H9 (cell line): ENCODE measurements at places on chromosomes 16 and 17. TPM values are rescaled to one million over a fixed set of nuclear protein-coding genes. Genes with fewer than 3 reads are reported as not detected.
A peak's percentile ranks its signal among the peaks of the same experiment; 100 is the strongest.

P4HB gene
- 364 and 366 TPM in 2 replicates for total RNA-seq

MYO19 gene
- 134 and 144 TPM in 2 replicates for total RNA-seq

PRDM7 gene
- total RNA-seq, result not detected in 2 replicates

AMDHD2 gene
- 56.4 and 61.5 TPM in 2 replicates for total RNA-seq

ACSM3 gene
- total RNA-seq, result 3.1 and 4.0 TPM in 2 replicates

OR3A3 gene
- total RNA-seq, result not detected in 2 replicates

FOXN1 gene
- not detected in 2 replicates for total RNA-seq

KRT12 gene
- total RNA-seq, result not detected in 2 replicates

SLC5A10 gene
- total RNA-seq, result not detected in 2 replicates

PIPOX gene
- total RNA-seq, result 26.8 and 30.1 TPM in 2 replicates

DNA sequence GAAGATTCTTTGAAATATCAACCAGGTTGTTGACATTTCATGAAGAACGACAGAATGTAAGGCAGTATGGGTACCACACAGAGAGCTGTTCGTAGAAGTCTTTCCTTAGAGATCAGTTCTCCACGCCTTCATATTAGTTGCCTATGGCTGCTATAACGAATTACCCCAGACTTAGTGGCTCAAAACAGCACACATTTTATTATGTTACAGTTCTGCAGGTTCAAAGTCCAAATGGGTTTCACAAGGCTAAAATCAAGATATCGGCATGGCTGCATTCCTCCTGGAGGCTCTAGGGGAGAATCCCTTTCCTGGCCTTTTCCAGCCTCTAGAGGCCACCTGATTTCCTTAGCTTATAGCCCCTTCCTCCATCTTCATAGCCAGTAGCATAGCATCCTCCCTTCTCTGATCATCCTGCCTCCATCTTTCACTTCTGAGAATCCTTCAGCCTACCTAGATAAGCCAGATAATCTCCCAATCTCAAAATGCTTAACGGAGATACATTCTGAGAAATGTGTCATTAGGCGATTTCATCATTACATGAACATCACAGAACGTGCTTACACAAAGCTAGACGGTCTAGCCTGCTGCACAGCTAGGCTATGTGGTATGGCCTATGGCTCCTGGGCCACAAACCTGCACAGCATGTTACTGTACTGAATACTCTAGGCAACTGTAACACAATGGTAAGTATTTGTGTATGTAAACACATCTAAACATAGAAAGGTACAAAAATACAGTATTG, 26.0 kb downstream of the ERCC4 start:
- DNase-seq, result no peak

- no peak for DNase-seq
Observed at GRCh38 chr17:79231766-79232287, 157.2 kb downstream of the ENGASE start.

DNA sequence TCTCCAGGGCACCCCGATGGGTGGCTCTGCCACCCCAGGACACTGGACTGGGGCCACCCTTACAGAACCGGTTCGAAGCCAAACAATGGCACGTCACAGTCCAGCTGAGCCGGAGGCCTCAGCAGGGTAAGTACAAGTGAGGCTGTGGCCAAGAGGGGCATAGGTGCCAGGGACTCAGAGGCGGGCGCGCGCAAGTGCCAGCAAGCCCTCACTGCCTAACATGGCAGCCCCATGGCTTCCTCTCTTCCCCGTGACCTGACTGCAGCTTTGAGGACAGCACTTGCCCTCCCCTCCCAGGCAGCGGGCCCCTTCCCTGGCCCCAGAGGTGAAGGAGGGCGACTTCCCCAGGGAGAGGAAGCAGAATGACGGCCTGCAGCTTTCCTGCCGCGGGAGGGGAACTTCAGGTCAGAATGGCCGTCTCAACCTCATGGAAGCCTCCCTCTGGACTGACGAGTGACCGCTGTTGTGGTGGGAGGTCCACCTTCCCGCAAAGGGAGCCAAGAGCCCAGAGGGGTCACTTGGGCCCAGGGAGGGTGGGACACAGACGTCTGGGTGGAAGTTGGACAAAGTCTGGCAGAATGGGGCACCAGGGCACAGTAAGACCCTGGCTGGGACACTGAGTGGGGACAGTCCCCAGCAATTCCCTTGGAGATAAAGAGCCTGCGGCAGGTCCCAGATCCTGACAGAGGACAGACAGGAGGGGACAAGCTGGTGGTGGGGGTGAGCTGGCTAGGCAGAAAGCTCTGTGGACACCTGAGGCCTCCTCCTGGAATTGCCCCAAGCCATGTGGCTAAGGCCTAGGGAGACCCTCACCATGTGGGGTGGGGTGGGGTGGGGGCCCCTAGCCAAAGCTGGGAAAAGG, 52.1 kb upstream of the TOB1 start:
- no peak for DNase-seq

GRCh38 chr17:11535231-11535630, 63.0 kb upstream of the DNAH9 start:
- DNase-seq, result no peak

GRCh38 chr16:77300256-77300655, 101.0 kb downstream of the SYCE1L start:
- DNase-seq, result no peak

GRCh38 chr16:680967-681745, 946 bp downstream of the STUB1 start:
- no peak for DNase-seq

DNA sequence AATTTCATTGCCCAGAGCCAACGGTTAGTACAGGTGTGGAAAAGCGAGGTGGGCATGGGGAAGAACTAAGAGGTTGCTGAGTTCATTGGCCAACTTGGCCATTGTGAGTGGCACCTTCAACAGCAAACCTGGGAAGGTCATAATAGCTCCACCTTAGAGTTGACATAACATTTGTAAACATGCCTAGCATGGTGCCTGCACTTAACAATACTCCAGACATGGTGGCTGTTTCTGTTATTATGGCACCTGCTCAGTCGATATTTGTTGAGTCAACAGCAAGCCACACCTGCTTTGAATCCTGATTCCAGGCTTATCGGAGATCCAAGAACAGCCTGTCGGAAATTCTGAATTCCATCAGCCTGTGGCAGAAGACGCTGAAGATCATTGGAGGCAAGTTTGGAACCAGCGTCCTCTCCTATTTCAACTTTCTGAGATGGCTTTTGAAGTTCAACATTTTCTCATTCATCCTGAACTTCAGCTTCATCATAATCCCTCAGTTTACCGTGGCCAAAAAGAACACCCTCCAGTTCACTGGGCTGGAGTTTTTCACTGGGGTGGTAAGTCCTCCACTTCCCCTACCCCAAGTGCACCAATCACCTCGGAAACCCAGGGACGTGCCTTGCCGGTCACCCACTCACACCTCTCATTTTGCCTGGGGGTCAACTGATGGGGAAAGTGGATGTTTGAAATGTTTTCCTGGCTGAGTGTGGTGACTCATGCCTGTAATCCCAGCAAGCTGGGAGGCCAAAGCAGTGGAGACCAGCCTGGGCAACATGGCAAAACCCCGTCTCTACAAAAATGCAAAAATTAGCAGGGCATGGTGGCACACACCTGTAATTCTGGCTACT, 46.0 kb downstream of the TMC5 start:
- DNase-seq, result no peak

GRCh38 chr17:41377546-41377945, 4.6 kb downstream of the KRT34 start:
- no peak for DNase-seq

- DNase-seq, result no peak
Observed at GRCh38 chr16:67202956-67203493, 4.1 kb downstream of the ELMO3 start.

DNA sequence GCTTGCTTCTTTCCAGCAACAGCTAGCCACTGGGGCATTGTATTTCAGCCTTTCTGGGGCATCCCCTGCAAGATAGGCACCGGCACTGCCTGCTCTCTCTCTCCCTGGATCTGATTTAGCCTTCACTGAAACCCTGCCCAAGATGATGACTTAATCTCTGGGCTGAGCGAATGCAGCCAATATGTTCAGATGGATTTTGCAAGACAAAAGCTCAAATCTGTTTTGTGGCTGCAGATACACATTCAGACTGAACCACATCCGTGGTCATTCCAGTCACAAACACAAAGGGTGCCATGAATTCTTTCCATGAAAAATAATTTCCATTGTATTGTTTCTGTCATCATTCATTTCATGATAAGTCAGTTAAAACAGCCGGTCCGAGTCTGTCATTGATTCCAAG, 24.2 kb downstream of the SOST start:
- no peak for DNase-seq

DNA sequence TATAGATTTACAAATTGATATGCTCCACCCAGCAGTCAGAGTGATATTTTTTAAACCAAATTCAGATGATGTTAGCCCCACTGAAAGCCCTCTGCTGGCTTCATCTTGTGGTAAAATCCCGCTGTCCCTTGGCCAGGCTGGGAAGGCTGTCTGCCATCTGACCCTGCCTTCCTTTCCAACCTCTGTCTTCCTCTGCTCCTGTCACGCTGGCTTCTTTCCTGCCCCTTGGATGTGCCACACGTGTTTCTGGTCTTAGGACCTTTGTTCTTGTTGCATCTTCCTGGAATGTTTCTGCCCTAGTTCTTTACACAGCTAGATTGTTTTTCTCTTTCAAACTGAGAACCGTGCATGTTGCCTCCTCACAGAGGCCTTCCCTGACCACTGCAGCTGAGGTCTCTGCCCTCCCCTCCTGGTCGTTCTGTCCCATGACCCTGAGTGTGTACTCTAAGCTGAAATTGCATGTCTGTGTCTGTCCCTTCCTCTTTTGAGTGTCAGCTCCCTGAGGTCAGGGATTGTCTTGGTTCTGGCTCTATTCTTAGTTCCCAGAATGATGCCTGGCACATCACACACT, 11.4 kb downstream of the NT5M start:
- no peak for DNase-seq

DNA sequence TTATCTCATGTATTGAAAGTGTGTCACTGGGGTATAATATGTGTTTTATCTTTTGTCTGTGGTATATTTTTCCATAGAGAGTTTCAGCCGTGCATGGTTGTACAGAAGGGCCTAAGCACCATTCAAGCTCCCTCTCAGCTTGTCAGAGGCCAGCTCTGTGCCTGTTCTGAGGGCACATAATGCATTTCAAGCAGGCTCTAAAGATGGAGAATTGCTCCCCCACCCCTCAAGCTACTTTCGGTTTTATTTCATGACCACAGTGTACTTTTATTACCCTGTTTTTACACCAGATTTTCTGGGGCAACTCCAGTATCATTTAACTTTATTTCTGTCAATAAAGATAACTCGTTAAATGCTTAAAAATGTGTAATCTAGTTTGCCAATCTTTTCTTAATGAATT, 131.7 kb downstream of the SHISA6 start:
- DNase-seq, result no peak

GRCh38 chr17:38921756-38922411, 3.5 kb upstream of the LASP1NB start:
- DNase-seq, result no peak

- no peak for DNase-seq
Observed at GRCh38 chr16:48501516-48502377, 108.2 kb downstream of the N4BP1 start.

DNA sequence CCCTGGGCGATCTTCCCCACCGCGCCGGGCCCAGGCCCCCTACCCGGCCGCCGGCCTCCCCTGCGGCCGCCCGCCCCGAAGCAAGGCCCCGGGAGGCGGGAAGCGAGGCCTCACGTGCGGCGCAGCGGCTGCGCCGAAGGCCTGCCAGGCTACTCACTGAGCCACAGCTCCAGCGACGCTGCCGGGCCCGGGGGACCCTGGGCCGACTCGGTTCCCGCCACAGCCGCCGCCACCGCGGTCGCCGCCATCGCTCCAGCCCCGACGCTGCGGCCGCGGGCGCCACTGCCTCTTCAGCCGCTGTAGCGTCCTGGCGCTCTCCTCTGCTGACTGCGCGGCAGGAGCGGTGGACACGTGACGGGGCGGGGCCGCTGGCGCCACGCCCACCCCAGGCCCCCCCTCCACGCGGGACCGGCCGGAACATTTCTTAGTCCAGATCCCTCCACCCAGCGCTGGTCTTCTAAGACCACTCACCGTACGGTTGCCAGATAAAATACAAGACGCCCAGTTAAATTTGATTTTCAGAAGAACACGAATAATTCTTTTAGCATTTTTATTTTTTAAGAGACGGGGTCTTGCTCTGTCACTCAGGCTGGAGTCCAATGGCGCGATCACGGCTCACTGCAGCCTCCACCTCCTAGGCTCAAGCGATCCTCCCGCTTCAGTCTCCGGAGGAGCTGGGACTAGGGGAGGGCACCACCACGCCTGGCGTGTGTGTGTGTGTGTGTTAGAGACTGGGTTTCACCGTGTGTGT, at the start of gene GGA2:
Gene GGA2 (minus strand): TSS at position 331 of the 751 bp plus-strand sequence. CDS start 83 bp downstream, at position 248.
- peak; percentile 80 for DNase-seq

- DNase-seq, result no peak
Observed at GRCh38 chr17:56111706-56112485, 41.4 kb upstream of the ANKFN1 start.

GRCh38 chr17:9009737-9010136, 11.6 kb upstream of the NTN1 start:
- DNase-seq, result no peak

GRCh38 chr17:2143332-2143731, 88.4 kb downstream of the HIC1 start:
- no peak for DNase-seq

- no peak for DNase-seq
Observed at GRCh38 chr17:45743626-45744326, 40.3 kb upstream of the CRHR1 start.

GRCh38 chr16:53898993-53899392, 195.0 kb downstream of the FTO start:
- DNase-seq, result no peak

DNA sequence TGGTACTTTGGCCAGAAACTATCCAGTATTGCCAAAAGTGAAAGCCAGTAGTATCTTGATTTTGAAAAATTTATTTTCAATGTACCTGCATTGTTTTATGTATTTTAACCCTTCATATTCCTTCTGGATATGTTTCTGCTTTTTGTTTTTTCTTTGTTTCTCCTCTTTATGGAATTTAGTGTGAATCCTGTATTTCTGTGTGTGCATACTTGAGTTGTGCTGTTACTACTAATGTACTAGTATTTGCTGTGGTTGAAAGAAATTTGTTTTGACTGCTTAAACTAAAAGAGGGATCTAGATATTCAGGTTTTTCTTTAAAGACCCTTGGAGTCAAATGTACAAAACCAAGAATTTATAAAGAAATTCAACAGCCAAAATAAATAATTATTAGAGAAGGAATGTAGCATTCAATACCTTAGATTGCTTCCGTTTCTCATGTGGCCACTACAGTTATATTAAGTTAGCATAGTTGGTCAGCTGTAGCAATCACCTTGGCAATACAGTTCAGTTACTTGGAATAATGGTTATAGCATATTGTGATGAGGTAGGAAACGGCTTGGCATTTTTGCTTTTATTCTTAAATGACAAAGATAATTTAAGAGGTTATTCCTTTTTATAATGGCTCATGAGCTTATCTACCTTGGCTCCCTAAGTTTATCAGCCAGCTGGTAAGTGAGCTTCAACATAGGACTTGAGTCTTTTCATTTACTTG, 4.9 kb downstream of the PHKB start:
- no peak for DNase-seq

GRCh38 chr16:84582958-84583516, 34.8 kb downstream of the COTL1 start:
- DNase-seq, result peak; percentile 32

DNA sequence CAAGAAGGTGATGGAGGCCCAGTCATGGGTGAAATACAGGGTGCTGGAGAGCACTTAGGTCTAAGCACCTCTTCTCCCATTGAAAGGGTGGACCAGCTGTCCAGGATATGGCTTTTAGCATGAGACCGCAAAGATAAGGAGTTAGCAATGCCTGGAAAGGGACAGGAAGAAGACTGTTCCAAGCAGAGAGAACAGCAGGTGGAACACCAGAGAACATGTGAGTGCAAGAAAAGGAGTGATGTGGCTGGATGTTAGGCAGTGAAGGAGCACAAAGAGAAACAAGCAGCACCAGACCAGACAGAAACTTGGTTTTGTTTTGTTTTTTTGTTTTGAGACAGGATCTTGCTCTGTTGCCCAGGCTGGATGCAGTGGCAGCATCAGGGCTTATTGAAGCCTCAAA, 45.4 kb upstream of the CCL1 start:
- no peak for DNase-seq
